Naive thymus-derived CD4-positive, alpha-beta T cell (primary cell): ENCODE measurements at places on chromosomes 7 and 10.

GRCh38 chr7:95993380-95993779 lies 221.0 kb downstream of the DYNC1I1 start:
- no peak for DNase-seq

GRCh38 chr10:58027426-58027825 lies 240.3 kb downstream of the IPMK start:
- DNase-seq: no peak

DNA sequence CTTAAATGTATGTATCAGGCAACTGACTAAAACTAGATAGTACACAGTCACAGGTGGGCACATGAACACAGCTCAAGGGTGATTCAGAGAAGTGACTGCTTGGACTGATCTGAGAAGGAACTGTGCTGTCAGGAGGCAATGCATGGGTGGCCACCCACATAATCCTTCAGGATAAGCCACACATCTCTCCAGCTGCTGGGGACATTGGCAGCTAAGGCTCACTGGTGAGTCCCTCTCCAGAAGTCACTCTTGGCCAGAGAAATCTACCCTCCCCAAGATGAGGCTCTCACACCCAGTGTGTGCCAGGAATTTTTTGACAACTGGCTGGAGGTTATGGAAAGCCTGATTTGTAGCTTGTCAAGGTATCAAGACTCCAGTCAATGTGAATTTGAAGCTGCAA lies 302.4 kb upstream of the NEBL start:
- DNase-seq: no peak

GRCh38 chr7:153297141-153297540 lies 537.6 kb downstream of the ACTR3B start:
- no peak for DNase-seq

DNA sequence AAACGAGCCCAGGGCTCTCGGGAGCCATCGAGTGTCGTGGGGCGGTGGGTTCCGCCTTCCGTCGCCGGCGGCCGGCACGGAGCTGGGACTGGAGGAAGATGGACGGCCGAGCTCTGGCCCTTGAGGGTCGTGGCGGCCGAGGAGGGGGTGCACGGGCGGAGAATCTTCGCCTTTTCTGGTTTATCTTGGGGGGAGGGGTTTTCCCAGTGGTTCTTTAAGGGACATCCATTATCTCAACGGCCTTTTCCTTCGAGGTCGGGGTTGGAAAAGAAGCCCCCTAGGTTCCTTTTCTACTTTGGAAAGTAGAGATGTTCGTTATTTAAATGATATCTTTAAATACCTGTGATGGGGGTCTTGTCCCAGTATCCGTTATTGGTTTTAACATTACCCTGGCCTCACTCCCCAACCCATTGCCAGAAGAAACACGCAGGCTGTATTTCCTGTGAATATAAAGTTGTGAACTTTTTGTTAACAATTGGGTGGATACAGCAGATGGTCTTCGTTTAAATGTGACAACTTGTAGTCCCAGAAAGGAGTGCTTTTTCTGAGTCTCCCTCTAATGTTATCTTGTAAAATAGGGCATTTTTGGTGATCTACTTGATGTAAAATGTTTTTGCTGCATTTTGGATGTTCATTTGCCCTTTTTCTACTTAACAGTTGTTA lies 765 bp downstream of the CCAR1 start:
- DNase-seq: peak; percentile 18

- DNase-seq: no peak
These were observed 227.7 kb downstream of the SKIDA1 start for GRCh38 chr10:21297603-21298383.

GRCh38 chr7:25361863-25362262 lies 133.6 kb upstream of the NPVF start:
- no peak for DNase-seq

DNA sequence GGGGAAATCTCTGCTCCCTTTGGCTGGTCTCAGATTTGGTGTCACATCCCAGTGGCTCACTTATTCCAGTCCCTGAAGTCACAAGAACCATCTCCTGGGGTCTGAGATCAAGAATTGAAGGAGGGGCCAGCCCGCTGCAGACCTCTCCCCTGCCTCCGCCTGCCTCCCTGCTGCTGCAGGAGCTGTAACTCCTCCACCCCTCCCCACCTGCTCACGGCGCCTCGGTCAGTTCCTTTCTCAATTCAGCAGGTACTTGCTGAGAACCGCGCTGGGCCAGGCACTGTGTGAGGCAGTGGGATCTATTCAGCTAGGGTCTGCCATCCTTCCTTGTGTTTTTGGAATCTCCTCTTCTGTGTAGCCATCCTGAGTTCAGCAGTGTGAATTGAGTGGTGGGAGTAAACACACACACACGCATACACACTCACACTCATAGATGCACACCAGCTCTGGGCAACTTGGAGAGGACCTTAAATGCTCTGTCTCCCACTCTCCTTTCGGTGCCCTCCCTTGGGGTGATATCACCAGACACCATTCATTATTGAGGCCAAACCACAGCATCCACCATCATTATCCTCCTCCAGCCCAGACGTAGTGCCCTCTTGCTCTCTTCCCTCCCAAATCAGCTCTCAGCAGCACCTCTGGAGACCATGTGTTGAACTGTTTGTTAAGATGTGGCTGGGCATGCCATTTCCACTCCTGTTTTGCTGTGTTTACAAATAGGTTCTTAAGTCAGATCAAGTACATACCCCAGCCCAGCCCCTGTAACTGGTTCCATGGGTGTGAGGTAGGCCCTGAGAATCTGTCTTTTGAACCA lies 22.0 kb upstream of the ANKRD2 start:
- DNase-seq: no peak

DNA sequence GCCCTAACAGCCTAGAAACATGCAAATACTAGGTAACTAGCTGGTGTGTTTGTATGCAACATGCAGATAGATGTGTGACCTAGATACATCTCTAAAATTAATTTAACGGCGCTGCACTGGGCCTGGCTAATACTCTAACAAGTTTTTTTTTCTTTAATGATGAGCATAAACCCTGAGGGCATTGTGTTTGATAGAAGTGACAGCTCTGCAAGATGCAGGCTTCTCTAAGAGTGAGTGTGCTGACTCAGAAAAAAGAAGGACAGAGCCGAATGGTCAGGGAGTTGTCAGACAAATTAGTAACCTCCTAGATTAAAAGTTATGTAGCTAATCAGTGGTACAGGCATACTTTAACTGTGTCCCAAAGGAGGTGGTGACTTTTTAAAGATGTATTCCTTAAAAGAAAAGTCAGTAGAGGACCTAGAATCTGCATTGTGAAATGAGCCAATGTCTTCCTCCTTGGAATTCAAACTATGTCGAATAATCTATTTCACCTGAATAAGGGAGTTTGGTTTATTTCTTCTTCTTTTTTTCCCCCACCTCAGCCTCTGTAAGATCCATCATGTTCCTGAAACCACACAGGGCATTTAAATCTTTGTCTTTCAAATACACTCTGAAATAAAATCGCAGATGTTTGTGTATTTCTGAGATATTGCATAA lies 315.1 kb downstream of the GFRA1 start:
- DNase-seq: no peak

DNA sequence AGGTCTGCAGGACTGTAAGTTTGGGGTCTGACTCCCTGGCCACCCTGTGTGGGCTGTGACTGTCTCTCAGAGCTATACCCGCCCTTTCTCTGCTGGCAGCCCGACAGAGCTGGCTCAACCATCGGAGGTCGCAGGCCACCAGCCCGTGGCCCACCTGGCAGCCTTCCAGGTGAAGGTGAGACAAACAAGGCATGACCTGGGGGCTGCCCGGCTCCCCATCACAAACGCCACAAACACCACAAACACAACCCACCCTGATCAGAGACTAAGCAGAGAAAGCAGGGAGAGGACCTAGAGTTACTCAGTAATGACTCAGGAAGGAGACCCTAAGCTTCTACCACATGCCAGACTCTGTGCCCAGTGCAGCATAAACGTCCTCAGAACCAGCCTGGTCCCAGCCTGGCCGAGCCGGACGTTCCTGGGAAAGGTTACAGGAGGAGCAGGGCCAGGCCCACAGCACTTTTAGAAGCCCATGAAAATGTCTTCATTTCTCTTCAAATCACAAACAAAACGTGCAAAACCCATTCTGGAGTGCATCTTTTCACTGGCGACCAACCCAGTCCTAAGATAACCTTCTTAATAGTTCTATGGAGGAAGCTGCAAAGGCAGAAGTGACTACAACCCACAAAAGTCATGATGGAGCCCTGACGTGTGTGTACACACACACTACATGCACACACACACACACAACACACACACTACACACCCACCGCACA lies 66.8 kb downstream of the MKI67 start:
- no peak for DNase-seq

- DNase-seq: no peak
These were observed 9.0 kb upstream of the VIM start for GRCh38 chr10:17219024-17219423.

DNA sequence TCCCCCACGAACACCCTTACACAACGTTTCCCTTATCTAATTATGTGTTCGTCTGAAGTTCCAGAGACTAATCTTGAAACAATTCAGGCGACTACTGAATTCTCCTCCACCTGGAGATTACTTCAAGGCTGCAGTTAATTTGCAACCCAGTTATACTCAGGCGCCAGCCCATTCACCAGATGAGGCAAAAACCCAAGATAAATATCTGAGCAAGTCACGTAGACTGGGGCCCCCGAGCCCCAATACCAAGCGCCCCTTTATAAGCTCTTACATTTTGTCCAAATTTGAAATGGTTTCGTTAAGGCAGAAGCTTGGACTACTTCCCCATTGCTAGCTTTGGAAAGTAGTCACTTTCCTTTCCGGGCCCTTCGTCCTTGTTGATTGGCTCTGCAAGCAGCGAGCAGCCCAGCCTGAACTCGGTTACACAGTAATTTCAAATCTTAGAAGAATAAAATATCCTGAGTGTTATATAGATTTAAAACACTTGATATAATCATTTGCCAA lies 1.2 kb downstream of the TPK1 start:
- DNase-seq: peak; percentile 51

DNA sequence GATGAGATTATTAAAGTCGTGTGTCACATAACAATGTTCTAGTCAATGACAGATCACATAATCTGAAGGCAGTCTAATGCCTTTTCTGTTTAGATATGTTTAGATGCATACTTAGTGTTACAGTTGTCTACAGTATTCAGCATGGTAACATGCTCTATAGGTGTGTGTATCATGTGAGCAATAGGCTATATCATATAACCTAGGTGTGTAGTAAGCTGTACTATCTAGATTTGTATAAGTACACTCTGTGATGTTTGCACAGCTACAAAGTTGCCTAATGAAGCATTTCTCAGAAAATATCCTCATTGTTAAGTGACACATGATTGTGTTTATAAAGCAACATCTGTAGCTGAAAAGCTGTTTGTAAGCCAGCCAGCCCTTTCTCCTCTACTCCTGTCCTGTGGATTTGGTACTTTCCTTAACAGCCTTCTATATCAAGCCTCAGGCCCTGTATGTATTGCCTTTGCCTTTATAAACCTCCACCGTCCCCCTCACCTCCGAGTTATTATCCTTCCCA lies 6.3 kb downstream of the HECTD2 start:
- DNase-seq: no peak

- no peak for DNase-seq
These were observed 113.4 kb downstream of the GPR37 start for GRCh38 chr7:124652237-124652636.

DNA sequence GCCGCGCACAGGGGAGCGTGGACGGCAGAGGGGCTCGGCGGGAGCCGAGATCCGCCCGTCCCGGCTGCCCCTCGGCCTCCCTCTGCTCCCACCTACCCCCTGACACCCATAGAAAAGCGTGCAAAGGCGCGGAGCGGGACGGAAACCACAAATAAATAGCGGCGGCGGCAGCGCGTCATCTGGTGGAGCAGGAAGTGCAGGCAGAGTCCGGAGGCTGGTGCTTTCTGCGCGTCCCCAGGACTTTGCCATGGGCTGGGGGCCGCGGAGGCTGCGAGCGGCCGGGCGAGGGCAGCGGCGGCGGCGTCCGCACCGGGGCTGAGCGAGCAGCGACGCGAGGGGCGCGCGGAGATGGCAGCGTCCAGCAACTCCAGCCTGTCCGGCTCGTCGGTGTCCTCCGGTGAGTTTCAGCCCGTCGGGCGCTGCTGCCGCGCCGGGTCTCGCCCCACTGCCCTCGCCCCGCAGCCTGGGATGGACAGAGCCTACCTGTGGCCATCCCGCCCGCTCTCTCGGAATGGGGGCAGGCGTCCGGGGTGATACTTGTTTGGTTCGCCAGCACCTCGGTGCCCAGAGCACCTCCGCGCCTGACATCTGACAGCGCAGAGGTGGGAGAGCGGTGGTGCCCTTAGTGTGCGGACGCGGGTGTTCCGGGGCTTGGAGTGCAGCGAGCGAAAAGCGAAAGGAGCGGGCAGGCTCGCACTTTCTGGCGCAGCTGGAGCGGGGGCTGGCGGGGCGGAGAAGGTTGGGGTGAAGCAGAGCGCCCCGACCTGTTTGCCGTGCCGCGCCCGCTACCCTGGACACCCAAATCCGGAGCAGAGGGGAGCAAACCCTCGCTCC lies at the start of gene CHN2:
Gene CHN2 (plus strand): TSS at position 182 of the 834 bp plus-strand sequence.
- DNase-seq: peak; percentile 29

DNA sequence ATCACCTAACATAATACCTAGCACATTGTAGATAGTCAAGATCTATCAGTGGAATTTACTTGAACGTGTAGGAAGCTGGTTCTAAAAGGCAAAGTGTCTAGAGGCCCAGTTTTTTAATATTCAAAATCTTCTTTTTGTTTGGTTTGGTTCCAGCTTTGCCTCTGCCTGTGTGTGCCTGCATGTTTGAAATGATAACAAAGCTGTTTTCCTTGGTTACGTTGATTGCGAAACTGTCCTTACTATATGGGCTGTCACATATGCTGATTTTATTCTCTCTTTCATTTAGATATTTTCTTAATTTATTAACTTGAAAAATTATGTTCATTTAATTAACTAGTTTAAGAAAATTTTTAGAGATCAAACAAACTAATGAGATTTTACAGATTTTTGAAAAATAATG lies 237.3 kb downstream of the SEMA3A start:
- no peak for DNase-seq

- DNase-seq: no peak
These were observed 1014.1 kb downstream of the REEP3 start for GRCh38 chr10:64535131-64535867.

- DNase-seq: no peak
These were observed 27.6 kb upstream of the LAMB1 start for GRCh38 chr7:108030516-108030915.

DNA sequence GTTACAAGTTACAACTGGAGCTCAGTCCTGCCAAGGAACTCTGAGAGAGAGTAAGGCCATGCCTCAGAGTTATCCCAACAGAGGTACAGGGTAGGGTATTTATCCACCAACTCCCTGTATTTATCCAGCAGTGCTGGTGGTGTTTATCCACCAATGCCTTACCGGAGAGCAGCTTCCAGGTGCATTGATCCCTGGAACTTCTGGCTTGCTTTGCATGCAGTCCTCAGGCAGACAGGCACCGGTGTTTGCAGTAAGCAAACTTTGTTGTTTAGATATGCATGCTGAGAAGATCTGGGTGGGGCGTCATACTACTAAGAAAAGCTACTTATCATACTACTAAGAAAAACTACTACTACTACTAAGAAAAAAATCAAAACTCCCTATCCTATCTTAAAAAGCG lies 92.4 kb downstream of the CYP26A1 start:
- no peak for DNase-seq

- no peak for DNase-seq
These were observed 15.7 kb upstream of the FAM204A start for GRCh38 chr10:118357841-118358240.
